Stomach (tissue), 19 donors: ENCODE measurements at places on chromosomes 3 and 15. TPM values are rescaled to one million over a fixed set of nuclear protein-coding genes. Genes with fewer than 3 reads are reported as not detected.

GREM1 gene
- 13.0 TPM for total RNA-seq

DNA sequence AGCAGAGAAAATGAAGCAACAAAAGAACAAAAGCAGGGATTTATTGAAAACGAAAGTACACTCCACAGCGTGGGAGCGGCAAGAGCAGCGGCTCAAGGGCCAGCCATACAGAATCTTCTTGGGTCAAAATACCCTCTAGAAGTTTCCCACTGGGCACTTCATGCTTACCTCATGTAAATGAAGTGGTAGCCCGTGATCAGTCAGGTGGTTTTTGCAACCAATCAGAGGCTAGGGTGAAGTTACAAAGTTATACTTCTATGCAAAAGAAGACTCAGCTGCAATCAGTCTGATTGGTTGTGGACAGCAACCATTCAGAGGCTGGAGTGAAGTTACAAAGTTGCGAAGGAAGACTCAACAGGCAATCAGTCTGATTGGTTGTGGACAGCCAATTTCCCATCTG is 37.8 kb upstream of the TRH start:
- no peaks in the 10 kb centered on the region for H3K27me3 ChIP-seq
- peak; percentile 54 for DNase-seq
- peak overlapping the region; percentile 34 for H3K4me3 ChIP-seq
- no peak overlapping the region for H3K27ac ChIP-seq

DNA sequence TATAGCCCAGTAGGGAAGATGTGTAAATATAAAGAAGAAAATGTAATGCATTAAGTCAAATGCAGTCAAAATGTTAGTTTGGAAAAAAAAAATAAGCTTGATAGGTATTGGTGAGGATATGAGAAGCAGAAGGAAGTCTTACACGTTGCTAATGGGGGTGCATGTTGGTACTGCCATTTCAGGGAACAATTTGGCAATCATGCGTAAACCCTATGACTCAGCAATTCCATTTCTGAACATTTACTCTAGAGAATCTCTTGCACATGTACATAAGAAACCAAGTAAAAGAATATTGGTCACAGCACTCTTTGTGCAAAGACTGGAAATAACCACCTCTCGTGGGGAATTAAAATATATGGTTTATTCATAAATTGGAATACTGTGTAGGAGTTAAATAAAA is 35.5 kb upstream of the TIMP4 start:
- no peaks in the 10 kb centered on the region for H3K27me3 ChIP-seq
- peaks cover 14% of the 10 kb centered on the region for H3K4me1 ChIP-seq
- H3K27ac ChIP-seq: peak overlapping the region; percentile 46
- peak; percentile 51 for DNase-seq
- no peaks in the 10 kb centered on the region for H3K36me3 ChIP-seq
- H3K4me3 ChIP-seq: no peak overlapping the region

DNA sequence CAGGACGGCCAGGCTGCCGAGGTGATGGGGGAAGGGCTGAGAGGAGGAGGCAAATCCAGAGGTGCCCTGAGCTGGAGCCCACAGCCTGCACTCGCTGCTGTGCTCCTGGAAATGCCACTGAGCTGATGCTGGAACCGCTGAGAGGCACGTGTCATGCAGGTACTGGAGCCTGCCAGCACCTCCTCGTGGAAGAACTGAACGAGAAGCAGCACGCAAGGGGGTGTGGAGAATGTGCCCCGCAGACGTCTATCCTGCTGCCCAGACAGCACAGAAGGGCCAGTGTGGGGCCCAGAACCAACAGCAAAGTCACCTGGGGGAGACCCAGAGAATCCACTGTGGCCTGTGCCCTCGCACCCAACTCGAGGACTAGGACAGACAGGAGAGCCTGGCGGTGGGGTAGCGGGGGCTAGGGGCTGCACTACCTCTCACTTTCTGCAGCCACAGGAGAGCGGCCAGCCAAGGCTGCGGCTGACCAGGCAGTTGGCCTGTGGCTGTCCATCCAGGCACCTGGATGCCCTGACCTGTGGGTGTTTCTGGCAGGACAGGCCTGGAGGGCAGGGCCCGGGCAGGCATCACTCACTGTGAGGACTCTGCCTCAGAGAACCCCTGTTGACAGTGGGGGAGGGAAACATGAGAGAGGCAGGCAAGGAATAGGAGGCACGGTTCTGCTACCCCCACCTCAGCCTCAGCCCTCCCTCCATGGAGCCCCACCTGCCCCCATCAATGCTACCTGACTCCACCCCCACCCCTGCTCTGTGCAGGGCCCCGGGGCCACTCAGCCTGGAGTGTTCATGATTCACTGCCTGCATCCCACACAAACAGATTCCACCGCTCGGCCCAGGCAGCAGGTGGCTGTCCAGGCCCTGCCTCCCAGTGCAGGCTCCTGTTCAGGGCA is 213.1 kb downstream of the TBC1D2B start:
- no peak overlapping the region for H3K4me3 ChIP-seq
- no peak for DNase-seq
- H3K27me3 ChIP-seq: peaks cover 24% of the 10 kb centered on the region

ACP3 gene
- not detected for total RNA-seq

DNA sequence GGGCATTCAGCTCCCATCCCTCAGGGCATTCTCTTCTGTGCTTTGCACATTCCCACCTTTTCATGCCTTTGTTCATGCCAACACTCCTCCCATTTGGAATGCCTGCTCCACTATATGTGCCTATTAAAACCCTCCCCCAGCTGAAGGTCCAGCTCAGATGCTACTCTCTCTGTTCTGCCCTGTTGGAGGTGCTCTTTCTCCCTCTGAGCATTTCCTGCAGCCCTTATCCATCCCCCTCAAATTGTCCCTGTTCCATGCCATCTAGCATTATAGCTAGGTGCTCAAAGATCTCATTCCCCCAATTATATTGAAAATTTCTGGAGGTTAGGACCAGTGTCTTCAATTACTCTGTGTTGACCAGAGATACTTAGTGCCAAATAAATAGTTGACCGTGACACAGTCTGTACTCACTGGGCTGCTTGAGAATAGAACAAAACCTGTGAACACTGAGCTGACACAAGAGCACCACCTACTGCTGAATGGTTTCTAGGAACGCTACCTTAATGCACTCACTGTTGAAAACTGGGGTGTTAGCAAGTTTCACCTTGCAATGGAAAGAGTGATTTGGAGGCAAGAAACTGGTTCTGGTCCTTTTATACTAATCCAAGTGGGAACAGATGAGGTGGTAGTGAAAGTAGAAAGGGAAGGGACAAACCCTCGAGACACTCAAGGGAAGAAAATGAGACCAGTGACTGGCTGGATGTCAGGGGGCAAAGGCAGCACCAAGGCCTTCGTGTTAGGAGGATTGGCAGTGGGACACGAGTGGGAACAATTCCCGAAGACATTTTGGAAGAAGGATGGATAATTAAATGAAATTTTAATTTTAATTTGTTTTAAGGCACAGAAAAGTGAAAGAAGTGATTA is 289.8 kb upstream of the ROPN1 start:
- H3K36me3 ChIP-seq: no peaks in the 10 kb centered on the region
- no peak overlapping the region for H3K4me3 ChIP-seq
- H3K4me1 ChIP-seq: peaks cover 58% of the 10 kb centered on the region
- peak overlapping the region; percentile 56 for H3K27ac ChIP-seq

CEMIP gene
- total RNA-seq: not detected

GRCh38 chr3:114690911-114691310 is 397.1 kb downstream of the TIGIT start:
- no peaks in the 10 kb centered on the region for H3K36me3 ChIP-seq
- DNase-seq: no peak
- H3K27ac ChIP-seq: no peak overlapping the region
- H3K4me3 ChIP-seq: no peak overlapping the region

CDV3 gene
- total RNA-seq: 40.3 TPM

DNA sequence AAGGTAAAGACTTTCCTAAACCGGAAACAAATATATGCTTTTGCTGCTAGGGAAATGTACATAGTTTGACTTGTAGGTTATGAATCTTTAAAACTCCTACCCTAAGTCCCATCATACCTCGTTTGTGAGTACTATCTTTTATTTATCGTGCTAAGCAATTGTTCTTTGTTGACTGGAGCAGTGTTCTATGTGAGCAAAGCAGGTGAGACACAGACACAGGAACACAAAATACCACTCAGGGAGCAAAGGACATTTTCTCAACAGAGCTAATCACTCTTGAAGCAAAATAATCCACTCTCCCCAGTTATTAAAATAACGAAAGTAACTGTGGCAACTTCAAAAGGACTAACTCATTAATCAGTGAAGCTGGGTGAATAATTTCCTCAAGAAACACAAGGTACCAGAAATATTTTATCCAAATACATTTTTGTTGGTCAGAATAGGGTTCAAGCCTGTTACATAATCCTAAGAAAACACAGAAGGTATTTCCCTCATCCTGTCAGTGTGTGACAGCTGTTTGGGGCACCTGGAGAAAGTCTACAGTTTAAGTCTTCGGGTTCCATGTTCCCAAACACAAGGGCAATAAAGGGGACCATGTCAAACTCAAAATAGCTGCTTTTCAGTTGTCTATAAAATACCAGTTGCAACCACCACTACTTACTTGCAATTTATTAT is 407.7 kb downstream of the FOXP1 start:
- H3K27ac ChIP-seq: peak overlapping the region; percentile 55
- H3K36me3 ChIP-seq: no peaks in the 10 kb centered on the region
- no peak overlapping the region for H3K4me3 ChIP-seq
- H3K4me1 ChIP-seq: peaks cover 5% of the 10 kb centered on the region
- no peak for DNase-seq

DNA sequence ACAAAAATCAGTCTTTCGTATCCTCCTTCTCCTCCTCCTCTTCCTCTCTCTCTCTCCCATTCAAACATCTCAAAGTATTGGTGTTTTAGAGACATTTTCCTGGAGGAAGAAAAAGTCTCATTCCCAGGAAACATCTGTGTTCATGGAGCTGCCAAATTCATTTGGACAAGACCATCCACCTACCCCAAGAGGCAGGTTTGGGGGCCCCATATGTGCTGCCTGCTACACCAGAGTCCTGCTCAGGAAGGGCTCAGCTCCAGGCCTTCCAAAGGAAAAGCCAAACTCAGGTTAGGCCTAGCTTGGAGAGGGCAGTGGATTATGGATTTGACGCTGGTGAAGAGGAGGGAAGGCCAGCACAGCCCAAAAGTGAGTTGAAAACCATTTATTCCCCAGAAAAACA is 131.2 kb downstream of the SRGAP3 start:
- no peaks in the 10 kb centered on the region for H3K27me3 ChIP-seq
- DNase-seq: no peak
- peaks cover 4% of the 10 kb centered on the region for H3K36me3 ChIP-seq
- no peaks in the 10 kb centered on the region for H3K4me1 ChIP-seq
- H3K27ac ChIP-seq: no peak overlapping the region

GRCh38 chr15:25178835-25179672 is 224.3 kb downstream of the SNRPN start:
- H3K27ac ChIP-seq: no peak overlapping the region
- H3K36me3 ChIP-seq: no peaks in the 10 kb centered on the region
- H3K27me3 ChIP-seq: no peaks in the 10 kb centered on the region
- no peak for DNase-seq
- H3K4me1 ChIP-seq: no peaks in the 10 kb centered on the region

DNA sequence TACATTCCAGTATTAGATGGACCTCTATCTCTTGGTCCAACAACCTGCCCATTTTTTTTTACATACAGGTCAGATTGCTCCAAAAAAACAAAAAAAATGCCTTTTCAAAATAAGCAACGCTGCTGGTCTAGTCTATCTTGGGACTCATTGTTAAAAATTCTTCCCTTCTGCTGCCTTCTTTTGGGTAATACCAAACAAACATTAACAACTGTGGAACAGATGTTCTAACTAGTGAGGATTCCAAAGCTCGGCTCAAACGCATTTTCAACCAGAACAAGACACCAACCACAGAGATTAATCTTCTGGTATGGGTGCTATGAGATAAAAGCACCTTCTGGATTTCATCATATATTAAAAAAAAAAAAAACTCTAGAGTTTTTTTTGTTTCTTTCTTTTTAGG is 24.7 kb downstream of the ARHGAP31 start:
- DNase-seq: no peak
- H3K27ac ChIP-seq: no peak overlapping the region
- peaks cover 5% of the 10 kb centered on the region for H3K4me1 ChIP-seq
- H3K4me3 ChIP-seq: no peak overlapping the region
- no peaks in the 10 kb centered on the region for H3K27me3 ChIP-seq

GRCh38 chr3:83738202-83738601 is 1220.6 kb upstream of the CADM2 start:
- H3K36me3 ChIP-seq: no peaks in the 10 kb centered on the region
- H3K4me1 ChIP-seq: no peaks in the 10 kb centered on the region
- no peaks in the 10 kb centered on the region for H3K27me3 ChIP-seq
- H3K4me3 ChIP-seq: no peak overlapping the region
- DNase-seq: no peak

P2RY12 gene
- not detected for total RNA-seq

SRGAP3 gene
- total RNA-seq: 4.1 TPM

GRCh38 chr3:160649596-160649995 is 27.4 kb upstream of the ARL14 start:
- no peak overlapping the region for H3K4me3 ChIP-seq
- H3K4me1 ChIP-seq: no peaks in the 10 kb centered on the region
- no peaks in the 10 kb centered on the region for H3K36me3 ChIP-seq
- DNase-seq: no peak

DNA sequence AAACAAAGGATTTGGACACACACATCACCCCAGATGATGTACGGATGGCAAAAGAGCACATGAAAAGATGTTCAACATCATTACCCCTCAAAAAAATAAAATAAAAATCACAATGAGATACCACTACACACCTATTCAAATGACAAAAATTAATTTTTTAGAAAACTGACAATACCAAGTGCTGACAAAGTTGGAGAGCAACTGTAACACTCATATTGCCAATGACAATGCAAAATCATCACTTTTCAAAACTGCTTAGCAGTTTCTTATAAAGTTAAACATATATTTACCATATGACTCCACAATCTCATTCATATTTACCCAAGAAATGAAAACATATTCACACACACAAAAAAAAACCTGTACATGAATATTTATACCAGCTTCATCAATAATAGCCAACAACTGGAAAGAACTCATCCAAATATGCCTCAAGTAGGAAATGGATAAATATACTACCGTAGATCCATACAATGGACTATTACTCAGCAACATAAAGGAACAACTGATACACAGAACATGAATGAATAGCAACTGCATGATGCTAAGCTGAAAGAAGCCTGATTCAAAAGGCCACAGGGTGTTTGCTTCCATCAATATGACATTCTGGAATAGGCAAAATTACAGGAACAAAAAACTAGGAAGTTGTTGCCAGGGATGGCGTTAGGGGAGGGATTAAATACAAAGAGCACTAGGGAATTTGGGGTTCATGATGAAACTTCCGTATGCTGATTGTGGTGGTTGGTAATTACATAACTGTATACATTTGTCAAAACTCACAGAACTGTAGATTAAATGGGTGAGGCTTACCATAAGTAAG is 1.3 kb downstream of the FSIP1 start:
- H3K4me1 ChIP-seq: peaks cover 40% of the 10 kb centered on the region
- no peak for DNase-seq
- H3K27ac ChIP-seq: peak overlapping the region; percentile 83
- no peaks in the 10 kb centered on the region for H3K27me3 ChIP-seq

- H3K27ac ChIP-seq: peak overlapping the region; percentile 91
- H3K36me3 ChIP-seq: no peaks in the 10 kb centered on the region
- no peak for DNase-seq
- peaks cover 28% of the 10 kb centered on the region for H3K4me1 ChIP-seq
- no peaks in the 10 kb centered on the region for H3K27me3 ChIP-seq
- H3K4me3 ChIP-seq: peak overlapping the region; percentile 73
Measured at GRCh38 chr15:90529011-90529370, 732 bp upstream of the CRTC3 start.
